ENCODE measurements at places on chromosomes 5 and 9.

DNA sequence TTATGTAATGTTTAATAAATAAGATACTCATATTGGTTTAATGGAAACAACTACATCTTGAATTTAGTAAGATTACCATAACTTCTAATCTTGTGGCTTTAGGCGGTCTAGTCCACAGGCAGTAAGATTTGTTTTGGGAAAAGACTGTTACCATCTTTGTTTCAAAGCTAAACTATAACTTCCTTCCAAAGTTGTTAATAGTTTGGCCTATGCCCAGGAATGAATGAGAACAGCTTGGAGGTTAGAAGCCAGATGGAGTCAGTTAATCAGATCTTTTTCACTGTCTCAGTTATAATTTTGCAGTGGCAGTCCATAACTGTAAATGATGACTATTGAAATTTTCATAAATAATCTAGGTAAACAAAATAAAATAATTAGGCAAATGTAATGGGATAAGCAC, 241.8 kb upstream of the KLF9 start:
- DNase-seq = no peak

GRCh38 chr5:111582993-111583601, 70.8 kb upstream of the STARD4 start:
- no peak for DNase-seq

GRCh38 chr9:4339836-4340560, 40.1 kb upstream of the GLIS3 start:
- no peak for DNase-seq

GRCh38 chr9:109830545-109830944, 50.5 kb downstream of the PALM2AKAP2 start:
- DNase-seq = no peak

DNA sequence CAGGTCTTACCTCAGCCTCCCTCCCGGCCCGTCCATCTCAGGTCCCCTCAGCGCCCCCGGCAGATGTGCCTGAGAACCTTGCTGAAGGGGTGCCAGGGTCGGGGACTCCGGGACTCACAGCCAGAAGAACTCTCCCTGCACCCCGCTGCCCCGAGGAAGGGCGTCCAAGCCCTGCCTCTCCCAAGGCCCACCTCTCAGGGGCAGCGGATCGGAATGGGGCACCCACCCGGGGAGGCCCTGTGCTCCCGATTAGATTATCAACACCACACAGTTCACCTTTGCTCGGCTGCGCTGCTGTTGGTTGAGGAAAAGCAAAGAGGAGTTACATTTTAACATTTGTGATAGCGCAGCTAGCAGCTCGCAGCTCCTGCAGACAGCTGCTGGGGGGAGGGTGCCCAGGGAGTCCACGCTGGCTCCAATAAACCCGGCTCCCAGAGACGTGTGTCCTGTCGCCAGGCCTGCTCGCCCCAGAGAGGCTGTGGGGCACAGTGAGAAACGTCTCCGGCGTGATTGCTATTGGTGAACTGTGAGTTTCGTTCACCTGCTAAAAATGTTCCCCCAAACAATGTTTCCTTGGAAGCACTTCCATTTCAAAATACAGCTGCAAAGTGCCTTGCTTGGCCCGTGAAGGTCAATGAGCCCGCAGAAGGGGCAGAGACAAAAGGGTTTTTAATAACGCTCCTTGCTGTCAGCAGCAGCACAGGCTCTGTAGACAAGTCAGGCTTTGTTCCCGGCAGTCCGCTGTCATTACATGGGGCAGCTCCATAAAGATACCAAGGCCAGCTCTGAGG, 18.6 kb upstream of the SLC6A19 start:
- DNase-seq = no peak

DNA sequence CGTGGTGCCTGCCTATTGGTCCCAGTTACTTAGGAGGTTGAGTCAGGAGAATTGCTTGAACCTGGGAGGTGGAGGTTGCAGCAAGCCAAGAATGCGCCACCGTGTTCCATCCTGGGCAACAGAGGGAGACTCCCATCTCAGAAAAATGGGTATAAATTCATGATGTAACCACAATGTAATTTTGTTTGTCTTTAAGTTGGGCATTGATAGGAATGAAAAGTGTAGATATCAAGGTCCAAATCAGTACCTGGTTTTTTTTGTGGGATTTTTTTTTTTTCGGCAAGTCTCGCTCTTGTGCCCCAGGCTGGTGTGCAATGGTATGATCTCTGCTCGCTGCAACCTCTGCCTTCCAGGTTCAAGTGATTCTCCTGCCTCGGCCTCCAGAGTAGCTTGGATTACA, 7.4 kb downstream of the NPM1 start:
- no peak for DNase-seq

GRCh38 chr5:72115296-72115695, 8.0 kb downstream of the MAP1B start:
- no peak for DNase-seq

- DNase-seq = no peak
Observed at GRCh38 chr9:89721176-89721700, 116.4 kb downstream of the GADD45G start.

DNA sequence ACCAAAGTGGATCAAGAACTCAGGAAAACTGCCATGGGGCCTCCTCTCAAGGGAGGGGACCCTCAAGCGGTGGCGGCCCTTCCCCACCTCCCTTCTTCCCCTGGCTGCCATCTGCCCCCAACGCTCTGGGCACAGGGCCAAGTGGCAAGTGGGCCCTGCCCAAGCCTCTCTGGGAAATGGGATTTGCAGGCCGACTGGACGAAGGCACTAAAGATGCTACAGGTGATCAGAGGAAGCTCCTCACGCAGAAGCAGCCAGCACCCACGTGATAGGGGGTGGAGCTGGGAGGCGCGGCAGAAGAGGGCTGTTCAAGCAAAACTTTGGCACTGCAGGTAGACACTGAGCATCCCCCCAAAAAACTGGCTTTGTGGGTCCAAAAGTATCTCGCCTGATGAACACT, 52.7 kb upstream of the UBTD2 start:
- DNase-seq = no peak

DNA sequence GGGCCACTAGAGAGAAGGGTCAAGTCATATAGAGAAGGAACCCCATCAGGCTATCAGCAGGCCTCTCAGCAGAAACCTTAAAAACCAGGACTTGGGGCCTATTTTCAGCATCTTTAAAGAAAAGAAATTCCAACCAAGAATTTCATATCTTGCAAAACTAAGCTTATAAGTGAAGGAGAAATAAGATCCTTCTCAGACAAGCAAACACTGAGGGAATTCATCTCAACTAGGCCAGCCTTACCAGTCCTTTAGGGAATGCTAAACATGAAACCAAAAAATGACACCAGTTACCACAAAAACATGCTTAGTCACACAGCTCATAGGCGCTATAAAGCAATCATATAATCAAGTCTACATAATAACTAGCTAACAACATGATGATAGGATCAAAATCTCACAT, 407.1 kb downstream of the LRRC70 start:
- no peak for DNase-seq

DNA sequence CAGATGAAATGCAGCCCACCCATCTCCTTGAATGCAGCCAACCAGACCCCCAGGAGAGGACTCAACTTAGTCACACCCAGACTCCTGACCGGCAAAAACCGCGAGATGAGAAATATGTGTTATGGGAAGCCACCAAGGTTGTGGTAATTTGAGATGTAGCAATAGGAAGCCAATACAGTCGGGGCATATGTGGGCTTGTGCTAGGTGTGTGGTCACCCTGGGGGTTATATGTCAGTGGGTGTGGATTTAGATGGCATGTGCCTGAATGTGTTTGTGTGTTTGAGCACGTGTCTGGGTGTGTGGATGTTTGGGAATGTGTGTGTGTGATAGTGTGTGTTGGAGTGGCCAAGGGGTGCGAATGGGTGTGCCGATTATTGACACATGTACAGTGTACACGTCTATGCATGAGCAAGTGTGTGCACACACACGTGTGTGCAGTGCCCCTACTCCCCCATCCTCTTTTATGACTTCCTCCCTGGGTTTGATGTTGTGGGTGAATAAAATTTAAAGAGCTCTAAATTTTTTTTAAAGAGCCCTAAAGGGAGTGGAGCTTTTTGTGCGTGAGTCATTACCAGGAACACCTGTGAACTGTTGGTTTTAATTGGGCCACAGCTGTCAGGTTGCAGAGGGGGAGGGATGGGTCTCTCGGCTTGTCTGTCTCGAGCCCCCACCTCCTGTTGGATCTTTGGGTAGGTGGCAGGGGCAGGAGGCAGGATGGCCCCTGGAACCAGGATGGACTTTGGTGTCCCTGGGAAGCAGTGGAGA, 86.8 kb downstream of the LHX2 start:
- no peak for DNase-seq

DNA sequence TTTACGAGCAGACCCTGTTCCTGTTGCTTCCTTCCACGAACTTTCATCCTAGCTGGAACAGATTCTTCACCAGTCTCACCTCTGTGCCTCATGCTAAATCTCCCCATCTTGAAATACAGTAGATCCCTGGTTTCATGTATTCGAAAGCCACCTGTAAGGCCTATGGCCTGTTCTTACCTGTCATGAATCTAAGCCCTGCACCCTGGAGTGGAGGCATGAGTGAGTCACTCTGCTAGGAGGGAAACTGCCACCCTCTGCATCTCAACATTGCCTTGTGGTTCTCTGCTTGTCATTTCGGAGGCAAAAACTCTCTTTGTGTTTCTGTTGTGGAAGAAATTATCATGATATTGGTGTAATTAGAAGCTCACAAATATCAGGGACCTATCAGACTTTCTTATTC, 320.0 kb downstream of the ENC1 start:
- DNase-seq = no peak

DNA sequence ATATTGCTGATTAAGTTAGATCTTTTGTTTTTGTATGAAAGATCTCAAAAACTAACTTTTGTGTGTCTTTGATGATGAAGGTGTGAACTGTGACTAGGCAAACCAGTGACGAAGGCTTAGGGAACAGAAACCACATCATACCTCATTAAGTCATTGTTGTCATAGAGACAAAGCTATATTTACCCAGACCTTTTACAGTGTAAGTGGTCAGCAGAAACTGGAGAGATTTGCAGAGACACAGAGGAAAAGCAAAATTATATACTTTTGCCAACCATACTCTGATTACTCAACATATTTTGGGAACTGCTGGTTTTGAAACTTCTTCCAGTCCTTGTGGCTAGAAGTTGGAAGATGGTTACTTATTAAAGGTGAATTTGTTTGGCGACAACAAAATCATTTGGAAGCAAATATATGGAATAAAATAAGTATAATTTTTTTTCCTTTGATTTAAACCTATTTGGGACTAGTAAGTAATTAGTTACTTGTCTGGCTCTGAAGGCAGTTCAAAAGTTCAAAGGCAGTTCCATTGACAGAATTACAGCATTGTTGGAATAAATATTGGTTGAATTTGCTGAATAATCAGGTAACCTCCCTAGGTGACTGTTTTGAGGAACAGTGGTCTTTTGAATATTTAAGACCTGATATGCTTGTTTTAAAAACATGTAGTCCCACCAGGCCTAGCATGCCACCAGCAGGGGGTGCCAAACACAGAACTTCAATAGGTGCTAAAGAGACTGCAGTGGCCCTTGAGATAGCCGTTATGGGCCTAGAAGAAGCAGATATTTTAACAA, 103.8 kb downstream of the RPS23 start:
- DNase-seq = no peak

GRCh38 chr5:107219993-107220392, 450.7 kb downstream of the EFNA5 start:
- DNase-seq = no peak

- no peak for DNase-seq
Observed at GRCh38 chr9:131707733-131708157, 32.1 kb downstream of the RAPGEF1 start.

- no peak for DNase-seq
Observed at GRCh38 chr9:1285526-1285925, 235.4 kb downstream of the DMRT2 start.

- DNase-seq = no peak
Observed at GRCh38 chr9:76198336-76198735, 195.9 kb downstream of the RFK start.

DNA sequence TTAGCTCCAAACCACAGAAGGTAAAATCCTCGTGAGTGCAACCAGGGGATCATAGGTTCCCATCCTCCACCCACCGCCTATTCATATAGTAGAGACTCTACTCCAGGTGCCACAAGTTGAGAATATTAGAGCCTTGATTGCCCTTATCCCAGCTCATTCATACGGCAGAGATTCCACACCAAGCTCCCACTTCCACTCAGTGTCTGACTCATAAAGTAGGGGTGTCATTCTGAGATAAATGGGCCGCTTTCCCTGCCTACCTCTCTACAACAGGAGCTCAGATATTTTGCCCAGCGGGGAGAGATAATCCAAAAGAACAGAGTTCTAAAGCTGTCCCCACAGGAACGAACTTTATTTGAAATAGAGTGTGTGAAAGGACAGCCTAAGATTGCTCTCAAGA, 9.4 kb downstream of the SLC22A4 start:
- DNase-seq = no peak

DNA sequence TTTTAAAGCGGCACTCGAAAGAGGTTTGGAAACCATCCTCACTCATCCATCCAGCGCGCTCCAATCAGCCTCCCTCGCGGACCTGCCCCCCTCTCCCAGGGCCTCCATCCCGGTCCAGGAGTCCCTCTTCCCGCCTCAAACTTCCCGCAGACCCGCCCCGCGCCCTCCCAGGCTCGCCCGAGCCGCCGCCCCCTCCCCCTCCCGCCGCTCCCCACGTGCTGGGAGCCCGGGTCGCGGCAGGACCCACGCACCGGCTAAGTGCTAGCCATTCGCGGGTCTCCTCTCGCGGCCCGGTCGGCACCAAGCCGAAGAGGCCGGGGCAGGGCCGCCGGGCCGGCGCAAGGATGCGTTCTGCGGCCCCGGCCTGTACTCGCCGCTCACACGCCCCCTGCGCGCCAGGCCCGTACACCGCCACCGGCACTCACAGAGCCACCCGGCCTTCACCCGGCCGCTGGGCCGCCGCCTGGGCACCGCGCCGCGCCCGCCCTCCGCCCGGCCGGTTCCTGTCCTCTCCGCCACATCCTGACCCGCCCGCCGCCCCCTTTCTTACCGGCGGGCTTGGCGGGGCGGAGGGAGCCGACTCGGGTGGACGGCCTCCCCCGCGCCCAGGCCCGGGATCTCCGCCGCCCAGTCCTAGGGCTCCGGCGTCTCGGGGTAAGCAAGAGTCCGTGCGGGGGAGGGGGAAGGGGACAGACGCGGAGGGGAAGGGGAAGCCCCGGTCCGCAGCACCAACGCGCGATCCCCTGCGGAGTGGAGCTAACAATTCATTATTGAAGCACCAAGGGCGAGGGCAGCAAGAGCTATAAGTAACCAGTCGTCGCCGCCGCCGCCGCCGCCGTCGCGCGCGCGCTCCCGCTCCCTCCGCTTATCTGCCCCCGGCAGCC, 576 bp downstream of the CHD1 start:
- DNase-seq = peak; percentile 27

DNA sequence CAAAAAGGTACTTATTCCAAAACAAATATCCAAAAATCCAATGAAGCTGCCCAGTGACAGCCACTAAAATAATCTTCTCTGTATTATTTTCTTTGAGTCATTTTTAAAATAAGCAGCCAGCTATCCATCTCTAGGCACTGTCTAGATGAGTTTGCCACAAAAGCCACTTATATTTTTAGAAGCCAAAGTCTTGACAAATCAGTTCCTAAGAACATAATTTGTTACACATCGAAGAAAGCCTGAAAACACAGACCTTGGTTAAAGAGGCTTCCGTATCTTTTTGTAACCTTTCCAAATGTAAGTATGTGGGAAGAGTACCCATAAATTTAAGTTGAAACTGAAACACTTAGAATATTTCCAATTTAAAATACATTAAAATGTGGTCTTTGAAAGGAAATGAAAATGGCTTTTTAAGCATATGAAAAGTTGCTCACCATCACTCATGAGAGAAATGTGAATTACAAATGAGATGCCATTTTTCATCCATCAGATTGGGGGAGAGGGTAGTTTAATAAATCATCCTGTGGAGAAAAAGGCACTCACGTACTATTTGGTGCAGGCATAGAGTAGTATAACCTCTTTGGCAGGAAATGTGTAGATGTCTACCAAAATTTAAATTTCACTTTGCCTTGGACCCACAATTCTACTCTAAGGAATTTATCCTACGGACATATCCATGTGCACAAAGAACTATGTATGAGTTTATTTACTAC, 180.4 kb downstream of the MLLT3 start:
- DNase-seq = no peak
